ENCODE measurements at places on chromosomes 3 and 15.

DNA sequence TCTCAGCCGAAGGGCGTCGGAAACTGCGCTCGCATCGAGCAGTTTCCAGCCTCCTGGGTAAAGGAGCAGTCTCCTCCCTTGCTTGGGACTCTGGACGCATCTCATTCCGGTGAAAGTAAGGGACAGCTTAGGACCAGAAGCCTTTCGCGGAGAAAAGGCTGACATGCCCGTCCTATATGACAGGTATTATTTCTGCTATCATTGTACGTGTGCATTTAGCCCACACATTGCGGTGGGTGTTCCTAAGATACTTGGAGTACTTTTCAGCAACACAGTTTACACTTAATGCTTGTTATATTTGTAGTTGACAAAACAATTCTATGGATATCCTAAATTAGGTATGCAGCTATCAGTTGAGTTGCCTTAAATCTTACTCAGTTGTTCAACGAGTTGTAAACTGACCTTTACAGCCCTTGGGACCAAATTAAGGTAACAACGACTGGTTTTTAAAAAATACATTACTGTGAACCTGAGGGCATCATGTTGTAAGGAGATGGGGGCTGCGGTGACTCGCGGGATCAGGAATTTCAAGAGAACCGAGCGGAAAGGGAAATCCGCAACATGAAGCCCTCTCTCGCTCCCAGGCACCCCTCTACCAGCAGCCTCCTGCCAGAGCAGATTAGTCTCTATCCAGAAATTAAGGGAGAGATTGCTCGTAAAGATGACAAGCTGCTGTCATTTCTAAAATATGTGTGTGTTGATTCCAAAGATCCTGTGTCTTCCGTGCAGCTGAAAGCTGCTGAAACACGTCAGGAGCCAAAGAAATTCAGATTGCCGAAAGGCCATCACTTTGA lies 632 bp upstream of the COPS2 start:
- no peak for DNase-seq

- no peak for DNase-seq
These were observed 67.9 kb upstream of the HEG1 start for GRCh38 chr3:125123451-125124305.

- DNase-seq: no peak
These were observed 239.6 kb upstream of the NR2E3 start for GRCh38 chr15:71570736-71571135.

DNA sequence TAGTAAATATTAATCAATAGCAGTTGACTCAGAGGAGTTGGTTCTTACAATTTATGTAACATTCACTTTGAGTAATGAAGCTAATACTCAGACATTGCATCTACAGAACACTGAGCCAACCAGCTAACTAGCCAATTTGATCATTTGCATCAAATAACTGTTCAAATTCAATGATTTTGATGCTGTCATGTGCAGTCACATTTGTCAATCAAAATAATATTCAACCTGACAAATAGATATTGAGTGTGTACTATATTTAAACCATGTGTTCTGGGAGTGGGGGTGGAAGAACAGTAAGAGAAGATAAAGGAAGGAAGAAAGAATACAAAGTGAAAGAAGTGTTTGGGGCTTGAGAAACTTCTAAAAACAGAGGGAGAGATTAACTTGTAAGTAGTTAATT lies 277.2 kb upstream of the ARHGEF26 start:
- DNase-seq: no peak

DNA sequence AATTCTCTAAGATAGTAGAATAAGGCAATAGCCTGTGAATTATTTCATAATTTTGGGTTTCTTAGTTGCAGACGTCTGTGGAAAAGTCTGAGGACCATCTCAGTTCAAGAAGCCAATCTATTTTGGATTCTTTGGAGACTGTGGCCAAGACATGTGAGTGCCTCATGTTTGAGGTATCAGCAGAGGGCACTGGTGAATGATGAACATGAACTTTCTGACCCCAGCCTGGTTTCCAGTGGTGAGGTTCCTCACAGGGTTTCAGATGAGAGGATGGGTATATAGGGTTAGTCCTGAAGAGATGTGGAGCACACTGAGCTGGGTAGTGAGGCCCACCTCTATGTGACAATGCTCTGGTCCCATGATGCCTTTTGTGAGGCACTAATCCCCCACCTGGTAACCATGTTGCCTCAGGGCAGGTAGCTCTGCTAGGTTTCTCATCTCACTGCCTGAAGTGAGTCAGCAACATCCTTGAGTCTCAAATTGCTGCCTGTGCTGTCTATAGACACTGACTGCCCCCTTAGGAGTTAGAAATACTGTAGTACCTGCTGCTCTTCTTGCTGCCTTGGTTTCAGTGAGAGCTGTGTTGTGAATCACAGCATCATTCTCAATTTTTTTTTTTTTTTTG lies 32.3 kb downstream of the C3orf62 start:
- no peak for DNase-seq
